ENCODE measurements at places on chromosomes 5 and 9.

DNA sequence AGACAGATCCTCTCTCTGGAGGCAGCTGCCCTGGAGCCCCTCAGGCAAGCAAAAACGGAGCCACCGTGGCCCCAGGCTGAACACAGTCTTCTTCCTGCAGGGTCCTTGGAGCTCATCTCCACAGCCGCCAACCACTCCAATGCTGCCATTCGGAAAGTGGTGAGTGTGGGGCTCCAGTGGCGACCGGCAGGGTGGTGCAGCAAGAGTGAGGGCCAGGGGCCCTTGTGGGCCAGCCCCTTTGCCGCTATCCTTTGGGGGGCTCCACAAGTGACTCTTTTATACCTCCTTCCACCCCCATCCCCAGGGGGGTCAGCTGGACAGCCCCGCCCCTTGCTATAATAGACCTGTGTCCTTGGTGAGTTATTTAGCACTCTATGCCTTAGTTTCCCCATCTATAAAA lies 47.4 kb upstream of the SUSD3 start:
- DNase-seq, result no peak

GRCh38 chr9:104851546-104851920 lies 76.4 kb downstream of the ABCA1 start:
- DNase-seq, result no peak

- DNase-seq, result no peak
These were observed 79.1 kb downstream of the RAPGEF1 start for GRCh38 chr9:131660466-131661405.

GRCh38 chr5:97115932-97116331 lies 26.5 kb downstream of the LIX1 start:
- no peak for DNase-seq

DNA sequence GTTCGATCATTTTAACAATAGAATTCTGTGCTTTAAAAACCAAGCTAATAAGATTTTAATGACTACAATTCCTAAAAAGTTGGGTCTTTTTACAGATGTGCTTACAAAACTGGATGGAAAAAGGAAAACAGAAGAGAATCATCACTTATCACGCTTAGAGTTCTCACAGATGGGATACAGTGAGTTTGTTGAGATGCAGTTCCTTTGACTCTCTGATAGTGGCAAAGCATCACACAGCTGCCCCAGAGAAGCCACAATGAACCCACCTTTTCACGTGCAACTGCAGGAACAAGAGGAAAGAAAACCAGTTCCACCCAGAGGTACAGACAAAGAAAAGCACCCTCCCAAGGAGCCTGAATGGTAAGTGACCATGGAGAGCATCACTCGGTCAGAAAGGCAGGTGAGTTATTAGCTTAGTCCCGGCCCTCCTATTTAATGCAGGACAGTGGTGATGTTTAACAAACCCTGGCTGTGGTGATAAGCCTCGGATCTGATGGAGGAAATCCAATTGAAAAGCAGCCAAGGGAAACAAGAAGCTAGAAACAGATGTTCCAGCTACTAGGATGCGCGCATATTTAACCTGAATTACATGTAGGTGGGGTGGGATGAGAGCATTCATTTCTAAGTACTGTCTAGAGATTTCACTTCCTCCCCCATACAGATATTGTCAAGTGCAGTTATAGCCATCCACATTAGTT lies 167.7 kb downstream of the TARS1 start:
- DNase-seq, result peak; percentile 81

GRCh38 chr9:115649991-115650472 lies 503.6 kb upstream of the PAPPA start:
- no peak for DNase-seq

- peak; percentile 30 for DNase-seq
These were observed 670 bp upstream of the PURA start for GRCh38 chr5:140113180-140113698.

- DNase-seq, result no peak
These were observed 18.2 kb downstream of the PPP2R2B start for GRCh38 chr5:146860213-146860893.

DNA sequence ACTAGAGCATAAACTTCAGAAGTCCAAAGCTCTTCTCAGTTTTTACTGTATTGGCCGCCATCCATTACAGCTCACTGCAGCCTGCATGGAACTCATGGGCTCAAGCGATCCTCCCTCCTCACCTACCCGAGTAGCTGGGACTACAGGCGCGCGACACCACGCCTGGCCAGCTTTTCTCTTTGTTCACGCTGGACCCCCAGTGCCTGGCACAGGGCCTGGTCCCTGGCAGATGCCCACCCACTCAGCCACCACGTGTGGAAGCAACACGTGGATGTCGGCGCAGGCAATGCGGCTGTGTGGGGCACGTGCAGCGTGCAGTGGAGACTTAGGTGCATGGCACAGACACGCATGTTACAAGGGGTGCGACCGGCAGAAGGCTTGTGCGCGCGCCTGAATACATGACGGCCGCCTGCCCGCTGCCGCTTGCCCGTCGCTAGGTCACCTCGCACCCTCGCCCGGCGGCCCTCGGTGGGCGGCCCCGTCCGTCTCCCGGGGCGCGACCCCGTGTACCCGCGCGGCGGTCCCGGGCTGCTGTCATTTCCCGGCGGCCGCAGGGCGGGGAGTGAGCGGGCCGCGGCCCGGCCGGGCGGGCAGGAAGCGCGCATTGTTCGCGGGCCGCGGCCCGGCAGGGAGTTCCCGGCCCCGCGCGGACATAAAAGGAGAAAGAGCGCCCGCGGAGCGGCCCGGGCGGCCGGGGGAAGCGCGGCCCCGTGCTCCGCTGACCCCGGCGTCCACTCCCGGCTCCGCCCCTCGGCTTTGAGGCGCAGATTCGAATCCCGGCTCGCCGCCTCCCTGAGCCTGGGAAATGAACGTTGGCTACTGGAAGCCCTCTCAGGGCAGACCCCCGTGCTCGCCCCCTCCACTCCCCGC lies 24.1 kb upstream of the PTGS1 start:
- no peak for DNase-seq

DNA sequence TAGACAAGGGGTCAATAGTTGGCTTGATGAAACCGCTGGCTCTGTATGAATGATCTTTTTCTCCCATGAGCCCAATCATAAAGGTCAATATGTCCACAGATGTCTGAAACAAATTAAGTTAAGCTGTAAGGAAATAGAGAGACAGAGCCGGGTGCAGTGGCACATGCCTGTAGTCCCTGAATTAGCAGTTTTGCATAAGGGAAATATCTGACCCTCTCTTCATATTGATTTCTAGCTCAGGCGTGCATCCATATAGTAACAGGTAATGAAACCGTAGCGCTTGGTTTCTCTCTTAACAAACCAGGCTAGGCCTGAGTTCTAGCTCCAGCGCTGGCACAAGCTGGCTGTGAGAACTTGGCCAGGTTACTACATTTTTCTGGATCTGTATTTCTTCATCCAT lies 118.1 kb upstream of the ERCC6L2 start:
- DNase-seq, result no peak

DNA sequence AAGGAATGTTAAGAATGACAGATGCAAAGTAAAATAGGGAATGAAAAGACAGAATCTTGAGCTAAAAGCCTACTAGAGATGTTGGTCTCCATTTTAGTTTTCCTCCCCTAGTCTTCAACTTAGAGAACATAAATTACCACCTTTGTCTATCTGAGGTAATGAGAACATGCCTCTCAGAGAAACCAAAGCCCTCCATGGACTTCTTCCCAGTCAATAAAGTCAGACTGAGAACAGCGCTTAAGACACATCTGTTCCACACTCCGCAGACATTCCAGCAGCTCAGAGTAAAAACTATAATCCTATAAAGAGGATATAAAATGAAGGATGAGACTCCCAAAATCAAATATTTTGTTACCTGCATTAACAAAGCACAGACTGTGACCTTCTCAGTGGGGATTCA lies 79.2 kb downstream of the DPYSL3 start:
- DNase-seq, result no peak

- DNase-seq, result no peak
These were observed 44.0 kb downstream of the TMOD1 start for GRCh38 chr9:97545486-97545885.

- DNase-seq, result no peak
These were observed 9.7 kb upstream of the LRRC70 start for GRCh38 chr5:62568800-62569432.

DNA sequence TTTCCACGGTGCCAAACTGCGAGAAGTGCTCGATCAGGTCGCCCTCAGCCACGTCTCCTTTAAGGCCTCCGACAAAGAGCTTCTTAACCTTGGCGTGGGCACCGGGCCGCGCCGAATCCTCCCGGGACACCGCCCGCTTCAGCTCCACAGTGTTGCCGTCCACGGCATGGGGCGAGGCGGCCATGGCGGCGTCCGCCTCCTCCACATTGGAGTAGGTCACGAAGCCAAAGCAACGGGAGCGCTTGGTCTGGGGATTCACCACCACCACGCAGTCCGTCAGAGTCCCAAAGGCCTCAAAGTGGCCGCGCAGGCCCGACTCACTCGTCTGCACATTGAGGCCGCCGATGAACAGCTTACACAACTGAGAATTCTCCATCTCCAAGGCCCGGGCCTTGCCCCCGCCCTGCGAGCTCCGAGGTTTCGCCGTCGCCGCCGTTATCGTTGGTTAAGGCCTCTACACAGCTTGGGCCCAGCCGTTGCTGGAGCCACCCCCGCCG lies 424 bp downstream of the HNRNPA0 start:
- DNase-seq, result peak; percentile 43

- no peak for DNase-seq
These were observed 467.3 kb upstream of the DMAC1 start for GRCh38 chr9:8266861-8267260.

DNA sequence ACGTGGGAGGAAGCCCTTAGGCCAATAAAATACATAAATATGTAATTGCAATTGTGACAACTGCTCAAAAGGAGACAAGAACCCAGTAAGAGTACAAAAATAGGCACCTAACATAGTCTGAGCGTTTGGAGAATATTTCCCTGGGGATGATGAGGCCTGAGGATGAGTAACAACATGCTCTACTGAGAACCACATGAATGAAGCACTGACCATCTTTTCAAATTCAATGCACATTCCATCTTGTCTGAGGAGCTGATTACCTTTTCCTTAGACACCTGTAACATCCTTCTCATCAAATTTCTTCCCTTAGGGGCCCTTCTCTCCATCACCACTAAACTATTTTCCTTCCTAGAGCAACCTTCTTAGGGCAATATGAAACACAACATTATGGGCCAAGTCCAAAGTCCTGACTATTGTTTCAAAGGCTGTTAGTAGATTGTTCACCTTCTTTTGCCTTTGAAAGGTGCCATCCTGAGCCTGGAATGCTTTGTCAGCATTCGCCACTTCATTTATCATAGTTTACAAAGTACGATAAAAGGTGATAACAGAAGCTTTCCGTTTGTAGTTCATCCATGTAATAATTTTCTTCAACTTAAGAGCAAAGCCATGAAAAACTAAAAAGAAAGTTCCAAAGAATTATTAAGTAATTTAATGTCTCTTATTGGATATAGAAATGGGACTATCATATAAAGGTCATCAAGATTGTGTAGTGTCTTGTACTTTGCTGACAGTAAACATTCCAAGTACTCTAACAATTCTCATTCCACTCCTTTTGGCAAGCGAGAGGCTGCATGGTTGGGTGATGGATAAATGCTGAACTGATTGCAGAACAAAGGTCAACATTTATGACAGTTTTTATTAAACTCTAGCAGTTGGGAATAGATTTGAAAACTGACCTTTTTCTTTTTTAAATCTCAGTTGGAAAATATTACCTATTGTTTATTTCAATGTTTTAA lies 471.3 kb downstream of the PDE4D start:
- DNase-seq, result no peak

- no peak for DNase-seq
These were observed 4.3 kb downstream of the CACNA1B start for GRCh38 chr9:137881591-137882505.

- DNase-seq, result no peak
These were observed 6.2 kb downstream of the CAMSAP1 start for GRCh38 chr9:135901031-135901758.

DNA sequence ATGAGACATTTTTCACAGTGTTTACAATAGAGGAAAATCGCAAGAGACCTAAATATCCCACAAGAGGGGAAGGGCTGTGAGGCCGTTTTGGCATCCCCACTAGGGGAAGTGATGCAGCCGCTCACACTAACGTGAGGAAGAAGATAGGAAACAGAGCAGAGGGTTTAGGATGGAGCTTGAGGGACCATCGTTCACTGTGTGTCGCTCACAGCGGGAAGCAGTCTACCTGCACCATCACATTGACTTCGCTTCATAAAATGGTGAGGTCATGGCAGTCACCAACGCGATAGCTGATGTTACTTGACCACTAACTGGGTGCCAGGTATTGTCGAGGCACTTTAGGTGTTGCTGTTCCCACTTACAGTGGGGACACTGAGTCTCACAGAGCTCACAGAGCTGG lies 35.6 kb downstream of the PRRX2 start:
- DNase-seq, result no peak

- no peak for DNase-seq
These were observed 201.2 kb downstream of the TARS1 start for GRCh38 chr5:33641744-33642505.

DNA sequence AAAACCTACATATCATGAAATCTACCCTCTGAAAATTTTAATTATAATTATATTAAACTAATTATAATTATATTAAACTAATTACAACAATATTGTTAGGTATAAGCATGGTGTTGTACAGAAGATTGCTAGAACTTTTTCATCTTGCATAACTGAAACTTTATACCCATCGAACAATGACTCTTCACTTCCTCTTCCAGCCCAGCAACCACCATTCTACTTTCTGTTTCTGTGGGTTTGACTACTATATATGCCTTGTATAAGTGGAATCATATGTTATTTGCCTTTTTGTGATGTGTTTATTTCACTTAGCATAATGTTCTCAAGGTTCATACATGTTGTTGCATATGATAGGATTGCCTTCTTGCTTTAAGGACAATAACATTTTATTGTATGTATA lies 274.2 kb upstream of the CCNH start:
- DNase-seq, result no peak

- DNase-seq, result no peak
These were observed 8.5 kb downstream of the SH3PXD2B start for GRCh38 chr5:172445866-172446265.

- DNase-seq, result no peak
These were observed 5.0 kb downstream of the DMRT2 start for GRCh38 chr9:1055166-1055565.

GRCh38 chr5:152523964-152524363 lies 118.9 kb upstream of the NMUR2 start:
- DNase-seq, result no peak

DNA sequence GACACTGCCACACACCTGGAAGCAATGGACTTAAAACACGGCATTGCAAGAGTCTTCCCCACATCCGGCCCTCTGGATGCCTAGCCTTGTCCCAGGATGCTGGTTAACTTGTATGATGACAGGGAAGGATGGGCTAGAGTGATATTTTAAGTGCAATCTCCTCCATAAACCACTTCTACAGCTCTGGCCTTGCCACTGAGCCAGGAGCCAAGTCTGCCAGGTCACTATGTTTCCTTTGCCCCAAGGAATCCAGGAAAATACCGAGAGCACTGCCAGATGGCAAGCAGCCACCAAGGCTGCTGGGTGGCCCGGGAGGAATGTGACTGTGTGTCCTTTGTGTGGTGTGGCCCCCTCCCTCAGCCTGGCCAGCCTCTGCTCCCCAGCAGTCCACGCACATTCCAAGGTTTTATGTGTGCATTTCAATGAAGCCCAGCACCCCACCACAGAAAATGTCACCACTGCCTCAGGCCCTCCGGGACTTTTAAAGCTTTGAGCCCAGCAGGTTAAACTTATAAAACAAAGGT lies 106.0 kb downstream of the FRMD3 start:
- no peak for DNase-seq

GRCh38 chr5:157558041-157558595 lies 17.5 kb downstream of the ADAM19 start:
- DNase-seq, result peak; percentile 4

GRCh38 chr5:40288800-40289485 lies 390.8 kb upstream of the PTGER4 start:
- no peak for DNase-seq
